Hematopoietic multipotent progenitor cell treated with erythropoietin and hydrocortisone succinate and interleukin-3 and kit ligand, for 4 days (in vitro differentiated cells): ENCODE measurements at places on chromosomes 7 and 10.

DNA sequence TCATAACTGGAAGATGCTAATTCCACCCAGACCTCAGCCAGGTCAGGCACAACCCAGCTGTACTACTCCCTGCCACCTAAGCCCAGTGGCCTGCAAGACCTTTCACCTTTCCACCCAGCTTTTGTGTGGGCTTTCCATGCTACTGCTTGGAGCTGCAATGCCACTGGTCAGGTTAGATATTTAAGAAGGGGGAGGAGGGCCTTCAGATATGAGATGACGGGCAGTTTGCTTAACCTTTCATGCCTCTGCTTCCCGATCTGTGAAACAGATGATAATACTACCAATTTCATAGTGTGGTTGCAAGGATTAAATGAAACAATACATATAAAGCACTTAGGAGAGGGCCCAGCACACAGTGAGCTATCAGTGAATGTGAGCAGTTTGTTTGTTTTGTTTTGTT, 20.9 kb downstream of the STOX1 start:
- DNase-seq, result no peak

- peak; percentile 43 for DNase-seq
These were observed 37.6 kb downstream of the SLC37A3 start for GRCh38 chr7:140360697-140361229.

GRCh38 chr7:128879939-128880746, 17.5 kb downstream of the ATP6V1F start:
- peak; percentile 49 for DNase-seq

GRCh38 chr7:20240080-20240926, 23.1 kb upstream of the MACC1 start:
- no peak for DNase-seq

GRCh38 chr10:95242581-95243317, 48.1 kb downstream of the PDLIM1 start:
- peak; percentile 77 for DNase-seq

- DNase-seq, result peak; percentile 7
These were observed 678 bp upstream of the TMEM106B start for GRCh38 chr7:12210179-12211053.
